ENCODE measurements at places on chromosomes 2 and 18.

- no peak for DNase-seq
Observed at GRCh38 chr2:98034745-98035144, 39.0 kb upstream of the TMEM131 start.

DNA sequence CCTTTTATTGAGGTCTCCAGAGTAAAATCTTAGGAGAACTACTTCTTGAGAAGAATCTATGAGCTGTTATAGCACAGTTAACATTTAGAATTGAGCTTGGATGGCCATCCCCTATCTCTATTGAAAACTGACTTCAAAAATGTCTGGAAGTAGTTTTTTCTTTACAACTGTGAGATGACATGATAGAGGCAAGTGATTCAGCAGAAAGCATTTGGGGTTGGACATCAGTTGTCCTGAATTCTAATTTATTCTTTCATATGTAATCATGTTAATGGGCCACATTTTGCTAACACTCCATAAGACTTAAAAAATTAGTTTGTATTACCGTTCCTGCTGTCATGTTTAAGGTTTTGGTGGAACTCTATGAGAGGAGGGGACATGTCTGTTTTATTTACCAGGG lies 237.0 kb upstream of the SLC14A2 start:
- no peak for DNase-seq

DNA sequence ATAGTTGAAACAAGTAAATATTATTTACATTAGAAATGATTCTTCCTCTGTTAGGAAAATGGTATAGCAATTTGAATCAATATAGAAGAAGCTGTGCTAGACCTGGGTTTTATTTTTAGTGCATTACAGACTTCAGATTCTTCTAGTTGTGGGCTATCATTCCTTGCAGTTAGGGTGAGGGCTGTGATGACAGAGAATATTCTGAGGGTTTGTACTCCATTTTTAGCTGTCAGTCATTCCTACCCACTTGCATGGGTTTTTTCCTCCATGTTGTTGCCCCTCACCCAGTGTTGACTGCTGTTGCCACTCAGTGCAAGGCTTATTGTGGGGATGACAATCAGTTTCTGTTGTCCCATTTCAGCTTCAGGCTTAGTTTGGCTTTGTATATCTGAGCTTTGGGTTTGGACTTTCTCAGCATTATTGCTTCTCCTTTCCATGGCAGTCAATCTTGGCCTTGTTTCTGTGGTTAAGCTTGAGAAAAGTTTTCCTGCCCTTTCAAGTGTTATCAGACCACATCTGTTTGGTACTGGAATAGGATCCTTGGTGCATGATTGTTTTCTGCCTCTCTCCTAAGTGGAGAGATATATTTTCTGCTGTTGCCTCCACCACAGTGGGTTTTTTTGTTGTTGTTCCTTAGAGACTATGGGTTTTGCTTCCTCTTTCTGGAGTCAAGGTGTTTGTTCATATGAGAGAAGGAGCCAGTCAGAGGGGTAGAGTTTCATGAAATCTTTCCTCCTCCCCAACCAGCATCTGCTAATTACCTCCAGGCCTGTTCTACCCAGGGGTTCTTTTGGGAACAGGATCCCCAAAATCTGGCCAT lies 312.7 kb upstream of the CWC22 start:
- DNase-seq, result no peak

- no peak for DNase-seq
Observed at GRCh38 chr18:7633171-7633570, 66.1 kb downstream of the PTPRM start.

Measured in COR-L47 (cell line).